ENCODE measurements at places on chromosomes 7 and 10. TPM values are rescaled to one million over a fixed set of nuclear protein-coding genes. Genes with fewer than 3 reads are reported as not detected.
A peak's percentile ranks its signal among the peaks of the same experiment; 100 is the strongest.

DNA sequence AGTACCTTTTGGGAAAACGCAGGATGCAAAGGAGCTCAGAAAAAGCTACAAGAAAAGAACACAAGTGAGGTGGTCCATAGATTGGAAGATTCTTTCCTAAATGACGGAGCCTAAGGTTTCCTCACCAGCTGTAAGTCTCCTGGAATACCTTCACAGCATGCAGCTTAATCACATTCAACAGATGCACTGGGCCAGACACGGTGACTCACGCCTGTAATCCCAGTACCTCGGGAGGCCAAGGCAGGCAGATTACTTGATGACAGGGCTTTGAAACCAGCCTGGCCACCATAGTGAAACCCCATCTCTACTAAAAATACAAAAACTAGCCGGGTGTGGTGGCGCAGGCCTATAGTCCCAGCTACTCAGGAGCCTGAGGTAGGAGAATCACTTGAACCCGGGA, 228.7 kb downstream of the FRMD4A start:
- DNase-seq, result no peak

The AQP1 gene
- 4.4 TPM for total RNA-seq

The STEAP2 gene
- 7.1 TPM for total RNA-seq

DNA sequence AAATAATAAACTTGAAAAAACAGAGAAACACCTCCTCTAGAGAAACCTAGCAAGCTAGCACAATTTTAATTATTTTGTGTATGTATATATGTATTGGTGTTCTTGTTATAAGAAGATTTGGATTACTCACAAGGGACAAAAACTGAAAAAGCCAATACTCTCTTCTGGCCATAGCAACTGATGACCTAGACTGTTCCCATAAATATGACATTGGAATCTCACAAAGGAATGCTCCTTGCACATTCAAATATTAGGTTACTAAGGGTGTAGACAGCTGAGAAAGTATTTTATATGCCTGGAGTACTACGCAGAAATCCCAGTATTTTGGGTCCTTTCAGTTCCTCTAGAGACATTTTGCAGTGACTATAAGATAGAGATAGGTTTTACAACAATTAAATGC, 279.4 kb downstream of the FZD1 start:
- no peak for DNase-seq

GRCh38 chr10:61701706-61702105, 39.0 kb downstream of the CABCOCO1 start:
- DNase-seq, result no peak

DNA sequence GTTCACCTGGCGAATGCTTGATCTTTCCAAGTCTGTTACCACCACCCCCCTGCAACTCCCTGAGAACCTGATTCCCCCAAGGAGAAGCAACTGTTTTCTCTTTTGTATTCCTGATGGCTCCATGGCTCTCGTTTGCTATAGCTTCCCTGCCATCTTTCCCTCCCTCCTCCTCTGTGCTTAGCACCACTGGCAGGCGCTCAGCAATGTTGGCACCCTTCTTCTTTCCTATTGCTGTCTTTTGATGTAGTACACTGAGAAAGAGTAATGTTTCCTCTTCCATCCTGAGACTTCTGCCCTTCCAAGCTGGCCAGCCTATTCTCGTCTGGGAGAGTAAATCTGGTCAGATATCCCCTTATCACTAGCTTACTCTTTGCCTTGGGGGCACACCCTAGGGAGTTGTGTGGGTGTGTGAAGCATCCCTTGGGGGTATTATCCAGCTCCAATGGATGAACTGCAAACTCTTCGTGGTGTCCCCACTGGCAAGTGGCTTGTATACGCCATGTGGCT, 74.0 kb downstream of the BMPER start:
- no peak for DNase-seq

DNA sequence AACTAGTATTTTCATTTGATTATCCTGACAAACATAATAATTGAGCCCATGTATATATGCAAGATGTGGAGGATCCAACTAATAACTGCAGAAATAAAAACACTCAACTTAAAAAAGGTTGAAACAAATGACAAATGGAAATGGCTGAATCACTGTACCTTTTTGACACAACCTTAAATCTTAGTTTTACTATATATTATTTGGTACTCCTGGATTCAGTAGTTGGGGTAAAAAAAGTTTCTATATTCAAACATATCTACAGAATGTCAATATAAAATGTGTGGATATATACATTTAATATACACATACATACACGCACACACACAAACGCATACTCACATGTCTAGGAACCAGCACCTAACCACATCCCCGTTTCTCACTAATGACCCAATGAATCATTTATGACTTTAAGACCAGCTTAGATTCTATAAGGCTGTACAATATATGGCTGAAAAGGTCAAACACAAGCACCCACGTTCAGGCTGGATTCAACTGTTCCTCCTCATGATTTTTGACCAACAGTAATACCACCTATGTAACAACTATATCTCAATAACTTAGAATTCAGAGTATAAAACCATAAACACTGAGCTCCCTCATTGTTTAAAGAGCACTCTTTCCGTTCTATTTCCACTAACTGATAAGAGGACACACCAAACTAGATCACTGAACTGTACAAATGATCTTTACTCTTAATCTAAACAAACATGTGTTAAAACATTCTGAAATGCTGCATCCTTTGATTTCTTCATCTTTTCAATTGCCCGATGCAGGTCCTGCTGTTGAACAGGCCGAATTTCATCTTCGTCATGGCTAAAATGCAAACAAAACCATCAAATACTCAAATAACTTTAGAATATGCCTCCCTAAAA, 63.8 kb downstream of the ATAD1 start:
- no peak for DNase-seq

- no peak for DNase-seq
Measured at GRCh38 chr7:69775231-69775771, 177.0 kb downstream of the AUTS2 start.

The HMX2 gene
- not detected for total RNA-seq

The SLC26A4 gene
- total RNA-seq, result 0.87 TPM

GRCh38 chr7:148255333-148255732, 335.2 kb upstream of the C7orf33 start:
- peak; percentile 1 for DNase-seq

GRCh38 chr10:12512332-12513002, 163.1 kb downstream of the CAMK1D start:
- DNase-seq, result no peak

DNA sequence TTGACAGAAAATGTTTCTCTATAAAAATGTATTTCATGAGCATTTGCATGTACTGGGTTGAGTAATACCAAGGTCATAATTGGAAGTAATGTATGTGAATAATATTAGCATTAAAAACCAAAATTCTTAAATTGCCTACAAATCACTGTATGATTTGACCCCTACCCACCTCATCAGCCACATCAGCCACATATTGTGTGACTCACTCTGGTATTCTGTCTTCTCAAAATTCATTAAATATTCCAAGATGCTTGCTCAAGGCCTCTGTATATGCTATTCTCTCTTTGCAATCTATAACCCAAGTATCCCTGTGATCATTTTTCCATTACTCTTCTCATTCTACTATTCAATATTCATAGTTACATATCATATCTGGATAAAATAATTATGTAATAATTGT, 21.4 kb downstream of the POT1 start:
- peak; percentile 8 for DNase-seq

GRCh38 chr10:117300671-117301070, 59.8 kb downstream of the SLC18A2 start:
- DNase-seq, result no peak

GRCh38 chr10:123249894-123250293, 95.7 kb downstream of the BUB3 start:
- no peak for DNase-seq

DNA sequence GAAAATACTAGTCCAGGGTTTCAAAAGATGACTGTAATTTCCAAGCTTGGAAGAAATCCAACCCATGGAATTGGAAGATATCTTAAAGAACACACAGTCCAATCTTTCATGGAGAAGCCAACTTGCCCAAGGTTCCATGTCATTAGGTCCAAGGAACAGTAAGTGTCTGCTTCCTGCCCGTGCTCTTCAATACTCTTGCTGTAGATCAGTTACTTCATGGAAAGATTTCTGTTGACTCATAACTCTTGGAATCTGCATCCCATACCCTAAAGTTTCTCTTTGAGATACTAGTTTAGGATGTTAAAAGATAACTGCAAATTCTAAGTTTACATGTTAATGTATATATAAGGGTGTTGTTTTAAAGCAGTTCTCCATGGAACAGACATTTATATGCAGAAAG, 127.9 kb upstream of the SLC13A1 start:
- peak; percentile 23 for DNase-seq

- DNase-seq, result no peak
Measured at GRCh38 chr10:88228130-88228529, 355.0 kb downstream of the RNLS start.

GRCh38 chr10:125967533-125967932, 71.2 kb downstream of the FANK1 start:
- DNase-seq, result no peak

- DNase-seq, result no peak
Measured at GRCh38 chr7:408751-409311, 110.8 kb downstream of the PDGFA start.

The LDB3 gene
- not detected for total RNA-seq
